ENCODE measurements at places on chromosomes 5 and 9. TPM values are rescaled to one million over a fixed set of nuclear protein-coding genes. Genes with fewer than 3 reads are reported as not detected.

- no peak for DNase-seq
Observed at GRCh38 chr9:99069075-99069474, 35.8 kb upstream of the TGFBR1 start.

- no peak for DNase-seq
Observed at GRCh38 chr9:2464624-2465023, 157.0 kb upstream of the VLDLR start.

DNA sequence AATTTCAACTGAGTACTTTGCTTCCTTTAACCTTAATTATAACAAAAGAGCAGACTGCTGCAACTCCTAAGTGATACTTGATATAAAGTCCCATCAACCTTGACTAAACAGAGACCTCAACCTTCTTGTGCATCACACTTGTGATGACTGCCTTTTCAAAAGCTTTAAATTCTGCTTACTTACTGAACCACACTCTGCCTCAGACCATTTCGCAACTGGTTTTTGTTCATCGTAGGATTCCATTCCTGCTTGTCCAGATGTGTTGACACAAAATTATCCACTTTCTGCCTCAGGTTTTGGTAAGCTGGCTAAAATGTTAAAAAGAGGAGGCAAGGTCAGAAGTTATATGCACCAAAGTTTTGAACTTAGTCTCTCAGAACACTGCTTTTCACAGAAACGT is 3.5 kb downstream of the BOD1 start:
- DNase-seq, result no peak

DNA sequence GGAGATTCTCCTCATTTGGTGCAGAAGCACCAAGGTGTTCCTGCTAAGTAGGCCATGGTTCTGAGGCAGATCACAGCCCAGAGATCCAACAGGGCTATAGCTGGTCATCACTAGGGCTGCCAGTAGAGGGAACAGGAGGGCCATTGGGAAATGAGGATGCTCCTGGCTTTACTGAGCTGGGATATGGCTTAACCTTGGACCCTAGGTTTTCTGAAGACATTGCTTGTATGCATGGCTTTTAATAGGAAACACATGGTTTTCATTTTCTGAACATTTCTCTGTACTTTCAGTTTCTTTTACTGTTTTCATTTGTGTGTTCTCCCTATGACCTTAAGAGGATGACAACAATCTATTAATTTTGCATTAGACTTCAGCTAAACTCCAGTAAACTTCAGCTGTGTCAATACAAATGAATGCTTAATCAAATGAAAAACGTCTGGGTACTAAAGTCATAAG is at the start of gene IFNW1:
TSS of gene IFNW1 (minus strand) at position 406 of the 456 bp plus-strand sequence. CDS start at position 144, 262 bp downstream.
- no peak for DNase-seq

- DNase-seq, result no peak
Observed at GRCh38 chr9:123456011-123456410, 100.0 kb downstream of the CRB2 start.

- no peak for DNase-seq
Observed at GRCh38 chr5:39465843-39466242, 41.1 kb upstream of the DAB2 start.

The AGXT2 gene
- not detected for total RNA-seq

The TSSK1B gene
- total RNA-seq, result not detected

The PCDHGB1 gene
- 8.6 TPM for total RNA-seq
